Kasumi-1 (cell line): ENCODE measurements at places on chromosomes 12 and 14.

DNA sequence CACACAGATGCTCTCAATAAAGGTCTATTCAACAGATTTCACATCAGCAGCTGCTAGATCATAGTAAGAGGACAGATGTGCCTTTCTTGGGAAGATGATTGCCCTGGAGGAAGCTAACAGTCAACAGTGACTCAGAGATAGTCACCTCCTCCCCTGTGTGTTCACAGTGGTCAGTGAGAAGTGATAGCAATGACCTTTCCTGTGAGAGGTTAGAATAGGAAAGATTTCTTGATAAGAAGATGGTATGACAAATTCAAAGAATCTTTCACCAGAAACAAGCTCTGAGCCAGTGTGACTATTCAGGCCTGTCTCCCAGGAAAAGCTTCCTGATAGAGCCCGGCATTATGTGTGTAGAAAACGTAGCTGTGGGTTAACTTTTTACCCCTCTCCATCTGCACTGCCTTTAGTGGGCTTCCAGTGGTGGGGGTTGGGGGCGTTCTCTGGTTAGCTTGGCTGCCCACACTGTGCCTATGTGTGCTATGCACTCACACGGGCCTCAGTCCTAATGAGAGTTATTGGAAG lies 66.4 kb upstream of the ARHGAP5 start:
- DNase-seq = no peak

- no peak for DNase-seq
These were observed 155.4 kb downstream of the TMX1 start for GRCh38 chr14:51395361-51395849.

DNA sequence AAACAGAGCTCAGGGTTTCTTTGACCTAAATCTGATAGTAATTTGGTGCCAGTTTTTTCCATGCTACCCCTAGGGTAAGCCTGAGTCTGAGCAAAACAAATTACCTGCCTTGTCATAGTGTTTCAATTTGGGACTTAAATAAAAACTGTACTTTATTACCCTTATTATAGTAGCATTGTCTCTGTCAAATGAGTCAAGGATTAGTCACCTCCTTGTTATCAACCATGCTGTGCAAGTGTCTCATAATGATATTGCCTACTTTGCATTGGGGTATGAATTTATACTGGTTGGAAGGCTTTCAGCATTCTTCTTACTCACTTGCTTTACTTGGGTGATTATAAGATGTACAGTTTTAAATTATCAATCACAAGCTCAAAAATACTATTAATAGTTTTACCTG lies 380.0 kb downstream of the LRFN5 start:
- no peak for DNase-seq

GRCh38 chr12:131803961-131804521 lies 24.2 kb upstream of the MMP17 start:
- no peak for DNase-seq

DNA sequence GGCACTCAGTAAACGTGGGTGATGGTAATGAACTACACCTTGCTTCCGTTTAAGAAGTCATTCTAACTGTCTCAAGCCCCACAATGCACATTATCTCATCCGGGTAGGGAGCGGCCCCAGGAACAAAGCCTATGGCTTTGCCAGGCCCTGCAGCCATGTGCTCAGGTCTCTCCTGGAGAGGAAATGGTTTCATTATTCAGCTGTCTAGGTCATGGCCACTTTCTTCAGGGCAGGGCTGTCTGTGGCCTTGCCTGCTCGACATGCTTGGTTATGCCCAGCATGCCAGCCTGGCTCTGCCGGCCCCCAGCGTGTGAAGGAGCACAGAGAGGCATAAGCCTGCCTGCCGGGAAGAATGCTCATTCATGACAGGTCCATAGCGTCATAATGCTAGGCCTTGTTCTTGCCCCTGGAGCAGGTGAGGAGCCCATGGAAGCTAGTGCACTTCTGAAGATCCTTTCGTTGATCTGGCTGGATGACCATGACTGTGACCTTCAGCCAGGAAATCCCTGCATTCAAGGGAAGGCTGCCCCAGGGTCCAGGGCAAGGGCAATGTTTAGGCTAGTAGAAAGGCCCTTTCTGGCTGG lies 26.3 kb upstream of the FOS start:
- DNase-seq = no peak

DNA sequence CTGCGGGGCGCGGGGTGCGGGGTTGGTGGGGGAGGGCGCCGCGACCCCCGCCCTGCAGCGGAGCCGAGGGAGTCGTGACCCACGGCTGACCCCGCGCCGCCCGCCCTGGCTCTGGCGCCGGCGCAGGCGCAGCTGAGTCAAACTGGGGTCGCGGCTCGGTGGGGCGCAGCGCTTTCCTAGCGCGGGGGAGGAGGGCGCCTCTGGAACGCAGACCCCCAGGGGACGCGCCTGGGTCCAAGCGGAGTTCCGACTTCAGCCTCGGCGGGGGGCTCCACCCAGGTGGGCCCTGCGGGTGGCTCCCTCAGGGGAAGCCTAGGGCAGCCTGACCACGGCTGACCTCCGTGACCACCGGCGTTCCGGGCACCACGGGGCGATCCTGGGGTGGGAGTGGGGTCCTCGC lies 467 bp upstream of the ANHX start:
- DNase-seq = no peak

GRCh38 chr12:13253966-13254760 lies 57.6 kb downstream of the EMP1 start:
- no peak for DNase-seq

GRCh38 chr12:92393504-92393903 lies 247.9 kb upstream of the BTG1 start:
- DNase-seq = no peak

- DNase-seq = no peak
These were observed 73.4 kb upstream of the PPM1H start for GRCh38 chr12:63008372-63008771.

DNA sequence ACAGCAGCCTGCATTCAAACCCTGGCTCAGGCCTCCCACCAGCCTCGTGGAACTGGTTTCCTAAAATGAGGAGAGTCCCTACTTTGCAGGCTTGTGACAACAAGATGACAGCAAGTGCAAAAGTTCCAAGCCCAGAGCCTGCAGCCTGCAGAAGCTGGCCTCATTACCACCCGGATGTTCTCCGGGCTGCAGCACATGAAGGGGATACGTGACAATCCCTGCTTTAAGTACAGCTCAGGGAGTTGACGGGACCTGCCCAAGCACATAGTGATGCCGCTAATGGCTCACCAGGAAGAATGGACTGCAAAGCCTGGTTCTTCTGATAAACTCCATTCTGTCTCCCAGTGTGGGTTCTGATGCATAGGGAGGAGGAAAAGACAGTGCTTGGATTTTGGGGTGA lies 15.0 kb downstream of the SSH1 start:
- DNase-seq = no peak

- no peak for DNase-seq
These were observed 19.6 kb downstream of the FNTB start for GRCh38 chr14:65006261-65006721.

GRCh38 chr14:104293231-104293841 lies 154.9 kb downstream of the KIF26A start:
- DNase-seq = no peak

DNA sequence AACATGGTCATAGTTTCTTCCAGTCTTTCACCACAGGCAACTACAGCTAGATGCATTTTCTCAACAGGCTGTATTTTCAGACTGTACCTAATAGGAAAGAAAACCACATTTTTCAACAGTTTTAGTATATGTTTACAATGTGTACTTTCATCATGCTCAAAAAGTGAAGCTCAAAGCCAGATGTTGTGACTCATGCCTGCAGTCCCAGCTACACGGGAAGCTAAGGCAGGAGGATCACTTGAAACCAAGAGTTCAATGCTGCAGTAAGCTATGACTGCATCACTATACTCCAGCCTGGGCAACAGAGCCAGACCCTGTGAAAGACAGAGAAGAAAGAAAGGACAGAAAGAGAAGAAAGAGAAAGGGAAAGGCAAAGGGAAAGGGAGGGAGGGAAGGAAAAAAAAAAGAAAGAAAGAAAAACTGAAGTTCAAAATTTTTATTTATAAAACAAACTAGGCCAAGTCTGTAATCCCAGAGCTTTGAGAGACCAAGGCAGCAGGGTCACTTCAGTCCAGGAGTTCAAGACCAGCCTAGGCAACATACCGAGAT lies 25.5 kb downstream of the GXYLT1 start:
- no peak for DNase-seq

GRCh38 chr14:29955087-29955486 lies 27.4 kb upstream of the PRKD1 start:
- no peak for DNase-seq

- DNase-seq = no peak
These were observed 76.4 kb upstream of the CCDC60 start for GRCh38 chr12:119258149-119258548.

GRCh38 chr12:32901553-32901952 lies 5.0 kb upstream of the PKP2 start:
- DNase-seq = no peak

- no peak for DNase-seq
These were observed at the start of gene RNASE8 for GRCh38 chr14:21057803-21058675. Gene RNASE8 (plus strand): TSS chr14:21057822. CDS start chr14:21057893, 71 bp downstream.

- no peak for DNase-seq
These were observed 340.1 kb downstream of the BCL11B start for GRCh38 chr14:98931911-98932310.

DNA sequence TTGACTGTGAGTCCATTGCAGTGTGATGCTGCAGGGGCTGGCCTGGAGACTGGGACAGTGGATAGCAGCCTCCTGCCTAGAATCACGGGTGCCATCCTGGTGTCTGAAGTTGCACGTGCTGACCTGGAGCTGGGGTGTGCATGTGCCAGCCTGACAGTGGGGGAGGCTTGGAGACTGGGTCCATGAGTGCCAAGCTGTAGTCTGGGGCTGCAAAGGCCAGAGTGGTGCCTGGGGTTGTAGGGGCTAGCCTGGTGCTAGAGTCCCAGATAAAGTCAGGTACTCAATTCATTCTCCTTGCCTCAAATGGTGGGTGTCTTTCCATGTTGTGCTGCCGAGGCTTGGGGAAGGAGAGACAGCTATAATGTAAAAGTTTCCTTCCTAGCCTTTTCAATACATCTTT lies 181.9 kb upstream of the NPAS3 start:
- no peak for DNase-seq

GRCh38 chr12:30730011-30730410 lies 24.7 kb downstream of the CAPRIN2 start:
- no peak for DNase-seq

DNA sequence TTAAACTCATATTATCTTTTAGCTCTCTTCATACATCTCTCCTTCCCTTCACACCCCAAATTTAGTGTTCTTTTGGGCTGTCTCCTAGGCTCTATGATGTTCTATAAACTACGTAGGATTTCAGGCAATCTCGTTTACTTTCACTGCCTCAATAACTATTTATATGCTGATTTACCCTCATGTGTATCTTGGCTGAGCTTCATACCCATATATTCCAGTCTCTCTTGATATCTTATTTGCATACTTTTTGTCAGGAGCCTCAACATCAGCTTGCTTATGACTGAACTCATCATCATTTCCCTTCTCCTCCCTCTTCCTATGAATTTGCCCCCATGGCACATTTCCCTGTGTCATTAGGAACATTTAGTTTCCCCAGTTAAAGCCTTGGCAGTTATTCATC lies 262.1 kb upstream of the FBXO33 start:
- DNase-seq = no peak

DNA sequence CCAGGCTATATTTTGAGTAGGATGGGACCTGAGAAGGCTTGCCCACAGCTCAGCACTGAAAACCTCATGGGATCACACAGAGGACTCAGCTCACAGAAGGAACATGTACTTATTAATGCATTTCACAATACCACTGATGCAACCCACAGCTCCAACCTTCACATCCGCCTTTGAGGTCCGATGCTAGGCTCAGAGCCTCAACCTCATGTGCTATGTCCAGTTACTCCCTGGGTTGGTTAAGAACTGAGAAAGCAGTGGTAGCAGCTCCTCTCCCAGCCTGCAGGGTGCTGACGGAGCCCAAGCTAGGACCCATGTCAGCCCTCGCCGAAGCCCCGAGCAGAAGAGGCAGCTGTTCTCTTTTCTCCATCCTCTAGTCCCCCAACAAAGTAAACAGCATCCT lies 52.9 kb downstream of the SPTB start:
- DNase-seq = no peak

GRCh38 chr14:70812124-70812818 lies 3.0 kb upstream of the MAP3K9 start:
- no peak for DNase-seq

GRCh38 chr14:69543341-69544115 lies 31.1 kb downstream of the CCDC177 start:
- DNase-seq = peak; percentile 45

- DNase-seq = no peak
These were observed 39.3 kb upstream of the TMCC3 start for GRCh38 chr12:94689646-94690036.

DNA sequence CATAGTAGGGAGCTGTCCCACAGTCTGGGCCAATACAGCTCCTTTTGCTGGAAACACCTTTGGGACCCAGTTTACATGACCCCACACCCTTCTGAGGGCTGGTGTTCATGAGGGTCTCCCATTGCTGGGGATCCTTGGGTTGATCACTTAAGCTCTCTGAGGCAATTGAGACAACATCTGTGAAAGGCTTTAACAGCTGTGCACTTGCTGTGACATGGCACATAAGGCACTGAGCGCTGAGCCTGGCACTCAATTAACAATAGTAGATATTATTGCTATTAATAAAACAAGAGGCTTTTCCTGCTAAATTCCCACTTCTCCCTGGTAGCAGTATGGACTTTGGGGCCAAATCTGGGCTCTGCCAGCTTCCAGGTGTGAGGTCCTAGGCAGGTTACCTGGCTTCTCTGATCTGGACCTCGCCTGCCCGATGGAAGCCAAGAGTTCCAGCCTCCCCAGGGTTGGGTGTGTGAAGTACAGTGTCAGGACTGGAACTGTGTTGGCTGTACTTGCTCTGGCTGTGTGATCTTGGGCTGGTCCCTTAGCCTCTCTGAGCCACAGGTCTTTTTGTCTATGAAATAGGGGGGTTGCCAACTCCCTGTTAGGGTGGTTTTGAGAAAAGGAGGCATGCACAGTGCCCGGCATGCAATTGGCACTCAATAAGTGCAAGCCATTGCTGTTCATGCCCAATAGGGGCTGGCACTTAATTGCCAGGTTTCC lies 3.1 kb downstream of the SH2B3 start:
- DNase-seq = no peak

DNA sequence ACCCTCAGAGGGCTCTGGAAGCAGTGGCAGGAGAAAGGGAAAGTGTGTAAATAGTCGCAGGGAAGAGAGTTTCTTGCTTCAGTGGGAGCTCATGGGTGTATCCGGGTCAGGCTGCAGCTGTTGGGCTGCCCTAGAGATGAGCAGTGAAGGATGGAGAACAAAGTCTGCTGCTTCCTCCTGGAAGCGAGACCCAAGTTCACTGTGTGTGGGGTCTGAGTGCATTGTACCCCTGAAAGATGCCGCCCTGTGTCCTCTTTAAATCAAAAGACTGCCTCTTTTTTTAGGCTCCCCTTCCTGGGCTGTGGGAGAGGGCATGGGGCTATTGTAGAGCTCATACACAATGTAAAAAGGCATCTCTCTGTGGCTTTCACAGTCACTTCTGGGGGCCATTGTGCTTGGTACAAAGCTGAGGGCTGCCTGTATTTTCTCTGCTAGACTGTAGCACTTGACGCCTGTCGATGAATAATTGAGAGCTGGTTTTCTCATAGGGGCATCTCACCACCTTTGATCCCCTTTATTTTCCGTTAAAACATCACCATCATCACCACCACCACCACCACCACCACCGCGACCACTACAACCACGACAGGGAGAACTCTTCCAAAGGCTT lies 16.7 kb downstream of the CHST11 start:
- DNase-seq = no peak
